ENCODE measurements at places on chromosomes 2 and 18.

GRCh38 chr2:45849491-45850283, 198.2 kb downstream of the PRKCE start:
- DNase-seq = no peak

DNA sequence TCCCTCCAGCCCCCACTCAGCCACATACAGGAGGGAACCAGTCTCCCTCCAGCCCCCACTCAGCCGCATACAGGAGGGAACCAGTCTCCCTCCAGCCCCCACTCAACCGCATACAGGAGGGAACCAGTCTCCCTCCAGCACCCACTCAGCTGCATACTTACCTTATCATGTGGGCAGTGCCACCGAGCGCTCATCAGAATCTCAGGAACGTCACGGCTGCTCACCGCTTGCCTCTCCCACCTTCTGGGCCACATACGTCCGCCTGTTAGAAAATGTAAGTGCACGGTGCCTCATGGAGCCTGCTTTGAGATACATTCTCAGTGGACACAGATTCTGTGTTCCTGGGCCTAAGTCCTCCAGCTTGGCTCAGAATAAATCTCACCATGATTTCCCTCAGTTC, 124.8 kb downstream of the PXDN start:
- no peak for DNase-seq

DNA sequence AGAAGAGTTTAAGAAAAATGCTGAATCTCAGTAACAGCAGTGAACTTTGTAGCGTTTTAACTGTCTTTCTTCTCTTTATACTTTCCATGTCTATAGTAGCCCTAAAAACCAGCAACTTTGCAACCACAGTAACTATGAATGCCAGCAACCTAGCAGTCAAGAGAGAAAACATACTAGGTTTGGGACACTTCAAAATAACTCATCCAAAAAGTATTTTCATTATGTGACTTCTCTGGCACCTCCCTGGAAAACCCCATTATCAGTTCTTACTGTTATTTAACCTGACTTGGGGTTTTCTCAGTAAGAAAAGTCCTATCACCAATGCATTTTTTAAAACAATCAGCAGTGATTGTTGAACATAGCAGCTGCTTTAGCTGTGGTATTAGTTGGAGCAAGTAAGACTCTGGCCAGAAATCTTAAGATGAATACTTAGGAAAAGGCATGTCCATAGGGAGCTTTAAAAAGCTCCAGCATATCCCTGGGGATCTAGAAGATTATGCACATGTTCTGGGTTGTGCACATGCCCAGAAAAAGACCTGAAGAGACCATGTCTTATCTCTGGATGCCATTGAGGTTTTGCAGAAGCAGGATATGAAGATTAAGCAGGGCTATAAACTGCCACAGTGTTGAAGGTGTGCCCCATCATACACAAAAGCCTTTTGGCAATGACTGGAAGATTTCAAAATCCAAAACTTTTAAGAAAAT, 411.3 kb downstream of the CMPK2 start:
- no peak for DNase-seq

DNA sequence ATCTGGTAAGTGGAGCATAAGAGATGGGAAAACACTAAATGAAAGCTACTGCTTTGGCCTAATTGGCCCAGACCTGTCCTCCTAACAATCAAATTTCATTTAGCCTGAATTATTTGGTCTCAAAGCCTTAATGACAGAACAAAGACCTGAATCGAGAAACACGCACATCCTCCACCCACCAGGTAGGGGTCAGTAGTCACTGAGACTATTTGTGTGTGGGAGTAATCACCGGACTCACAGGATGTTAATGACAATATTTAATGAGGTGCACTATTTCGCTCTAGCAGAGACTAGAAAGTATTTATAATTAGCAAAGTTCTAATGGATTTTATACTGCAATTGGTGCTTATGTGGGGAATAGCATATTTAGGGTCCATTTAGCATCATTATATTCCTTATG, 68.1 kb downstream of the RBM43 start:
- DNase-seq = no peak

DNA sequence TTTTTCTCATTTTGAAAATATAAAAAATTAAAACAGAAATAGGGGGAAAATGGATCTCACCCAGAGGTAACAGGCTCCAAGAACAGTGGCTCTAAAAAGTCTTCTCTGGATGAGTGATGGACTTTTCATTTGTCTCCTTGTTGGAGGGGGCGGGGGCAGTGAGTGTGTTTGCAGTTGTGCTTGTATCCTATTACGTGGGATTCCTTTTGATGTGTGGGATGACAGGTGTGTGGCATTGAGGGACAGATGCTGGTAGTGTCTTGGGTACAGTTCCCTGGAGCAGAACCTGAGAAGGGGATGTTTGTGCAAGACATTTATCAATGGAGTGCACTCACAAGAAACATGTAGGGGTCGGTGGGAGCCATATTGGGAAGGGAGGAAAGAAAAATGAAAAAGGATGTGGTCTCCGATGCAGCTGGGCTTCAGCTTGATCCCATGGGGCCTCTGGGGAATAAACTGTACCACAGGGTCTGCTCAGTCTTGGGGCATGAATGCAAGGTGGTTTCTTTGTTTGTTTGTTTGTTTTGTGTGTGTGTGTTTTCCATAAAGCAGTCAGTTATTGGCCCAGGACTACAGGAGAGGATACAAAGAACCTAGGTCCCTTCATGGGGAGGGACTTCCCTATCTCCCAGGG, 120.0 kb upstream of the SLC35G4 start:
- DNase-seq = no peak

DNA sequence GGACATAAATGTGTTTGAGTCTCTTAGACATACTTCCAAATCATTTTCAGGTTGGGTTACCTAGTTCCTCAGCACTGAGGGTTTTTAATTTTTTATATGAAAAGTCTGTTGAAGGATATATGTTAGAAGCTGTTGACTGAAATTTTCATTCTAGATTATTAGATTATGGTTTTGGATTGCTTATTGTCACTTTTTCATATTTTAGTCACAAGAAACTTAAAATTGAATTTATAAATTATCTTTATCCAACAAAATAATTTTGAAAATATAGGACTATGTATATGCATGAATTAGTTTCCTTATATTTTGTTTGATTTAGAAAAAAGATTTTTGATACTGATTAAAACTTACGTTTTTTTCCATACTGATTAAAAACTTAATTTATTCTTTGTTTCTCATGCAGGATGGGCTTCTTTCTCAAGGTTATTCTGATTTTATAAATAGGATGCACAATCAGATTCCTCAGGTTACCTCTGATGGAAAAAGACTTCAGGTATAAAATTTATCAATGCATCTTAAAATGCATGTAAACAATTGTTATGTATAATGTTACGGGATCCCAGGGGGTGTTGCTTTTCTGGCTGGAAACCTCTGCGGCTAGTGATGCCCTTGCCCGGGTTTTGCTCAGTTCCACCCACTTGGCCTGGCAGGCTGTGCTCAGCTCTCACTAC, 26.2 kb downstream of the DDX1 start:
- no peak for DNase-seq

GRCh38 chr2:73981081-73982001, 3.4 kb upstream of the TET3 start:
- DNase-seq = no peak

DNA sequence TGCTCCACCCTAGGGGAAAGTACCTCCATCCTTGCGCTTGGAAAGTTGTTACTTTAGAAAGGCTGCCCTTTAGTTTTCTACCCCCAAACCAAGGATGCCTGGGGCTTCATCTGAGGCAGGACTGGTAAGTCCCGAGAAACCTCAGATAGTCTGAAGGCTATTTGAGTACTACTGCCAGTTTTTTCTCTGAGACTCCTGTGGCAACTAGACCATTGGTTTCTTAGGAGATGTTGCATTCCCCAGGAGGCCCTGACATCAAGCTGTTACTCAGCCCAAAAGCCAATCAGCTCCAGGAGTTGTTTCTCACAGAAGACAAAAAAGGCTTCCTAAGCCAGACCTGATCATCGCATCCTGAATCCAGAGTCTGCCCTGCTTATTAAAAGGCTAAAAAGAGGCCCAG, 67.2 kb downstream of the COLEC12 start:
- no peak for DNase-seq

DNA sequence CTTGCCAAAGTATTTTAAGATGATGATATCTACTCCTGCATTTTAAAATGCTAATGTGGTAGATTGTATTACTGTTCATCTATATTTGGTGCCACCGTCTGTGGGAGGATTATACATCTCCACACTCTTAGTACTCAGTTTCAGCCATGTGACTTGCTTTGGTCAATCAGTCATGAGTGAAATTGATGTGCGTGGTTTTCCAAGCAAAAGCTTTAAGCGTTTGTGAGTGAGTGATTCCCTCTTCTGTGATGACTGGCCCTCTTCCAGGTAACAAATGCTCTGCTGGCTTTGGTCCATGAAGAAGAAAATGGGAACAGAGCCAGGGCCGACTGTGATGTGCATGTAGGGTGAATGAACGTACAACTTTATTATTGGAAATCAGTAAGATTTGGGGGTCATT, 330.4 kb downstream of the LPIN1 start:
- no peak for DNase-seq
